ENCODE measurements at places on chromosomes 12 and 14.

GRCh38 chr14:73744175-73744867 is 30.1 kb upstream of the PNMA1 start:
- no peaks in the 10 kb centered on the region for H3K36me3 ChIP-seq
- H3K4me3 ChIP-seq, result no peak overlapping the region

- no peaks in the 10 kb centered on the region for H3K27me3 ChIP-seq
- H3K36me3 ChIP-seq, result no peaks in the 10 kb centered on the region
- DNase-seq, result no peak
Measured at GRCh38 chr14:27836386-27836785, 930.2 kb upstream of the FOXG1 start.

GRCh38 chr12:11719678-11720099 is 70.2 kb downstream of the ETV6 start:
- H3K36me3 ChIP-seq, result peaks cover 35% of the 10 kb centered on the region
- H3K4me1 ChIP-seq, result peaks cover 58% of the 10 kb centered on the region
- H3K27me3 ChIP-seq, result no peaks in the 10 kb centered on the region
- peak overlapping the region; percentile 13 for H3K4me3 ChIP-seq
- DNase-seq, result peak; percentile 51
- peak overlapping the region; percentile 82 for H3K27ac ChIP-seq

- H3K36me3 ChIP-seq, result no peaks in the 10 kb centered on the region
- no peak overlapping the region for H3K4me3 ChIP-seq
- no peak for DNase-seq
- H3K4me1 ChIP-seq, result no peaks in the 10 kb centered on the region
Measured at GRCh38 chr14:79295385-79295784, 915.9 kb downstream of the DIO2 start.

DNA sequence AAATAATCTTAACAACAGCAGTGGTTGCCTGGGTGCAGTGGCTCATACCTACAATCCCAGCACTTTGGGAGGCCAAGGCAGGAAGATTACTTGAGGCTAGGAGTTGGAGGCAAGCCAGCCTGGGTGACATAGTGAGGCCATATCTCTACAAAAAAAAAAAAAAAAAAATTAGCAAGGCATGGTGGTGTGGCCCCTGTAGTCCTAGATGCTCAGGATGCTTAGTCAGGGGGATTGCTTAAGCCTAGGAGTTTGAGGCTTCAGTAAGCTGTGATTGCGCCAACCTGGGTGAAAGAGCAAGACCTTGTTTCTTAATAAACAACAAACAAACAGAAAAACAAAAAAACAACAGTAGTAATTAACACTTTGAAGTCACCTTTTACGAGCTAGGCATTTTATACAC is 642 bp upstream of the ACSM4 start:
- no peak overlapping the region for H3K27ac ChIP-seq
- no peak overlapping the region for H3K4me3 ChIP-seq
- DNase-seq, result no peak
- H3K27me3 ChIP-seq, result peaks cover 1% of the 10 kb centered on the region

DNA sequence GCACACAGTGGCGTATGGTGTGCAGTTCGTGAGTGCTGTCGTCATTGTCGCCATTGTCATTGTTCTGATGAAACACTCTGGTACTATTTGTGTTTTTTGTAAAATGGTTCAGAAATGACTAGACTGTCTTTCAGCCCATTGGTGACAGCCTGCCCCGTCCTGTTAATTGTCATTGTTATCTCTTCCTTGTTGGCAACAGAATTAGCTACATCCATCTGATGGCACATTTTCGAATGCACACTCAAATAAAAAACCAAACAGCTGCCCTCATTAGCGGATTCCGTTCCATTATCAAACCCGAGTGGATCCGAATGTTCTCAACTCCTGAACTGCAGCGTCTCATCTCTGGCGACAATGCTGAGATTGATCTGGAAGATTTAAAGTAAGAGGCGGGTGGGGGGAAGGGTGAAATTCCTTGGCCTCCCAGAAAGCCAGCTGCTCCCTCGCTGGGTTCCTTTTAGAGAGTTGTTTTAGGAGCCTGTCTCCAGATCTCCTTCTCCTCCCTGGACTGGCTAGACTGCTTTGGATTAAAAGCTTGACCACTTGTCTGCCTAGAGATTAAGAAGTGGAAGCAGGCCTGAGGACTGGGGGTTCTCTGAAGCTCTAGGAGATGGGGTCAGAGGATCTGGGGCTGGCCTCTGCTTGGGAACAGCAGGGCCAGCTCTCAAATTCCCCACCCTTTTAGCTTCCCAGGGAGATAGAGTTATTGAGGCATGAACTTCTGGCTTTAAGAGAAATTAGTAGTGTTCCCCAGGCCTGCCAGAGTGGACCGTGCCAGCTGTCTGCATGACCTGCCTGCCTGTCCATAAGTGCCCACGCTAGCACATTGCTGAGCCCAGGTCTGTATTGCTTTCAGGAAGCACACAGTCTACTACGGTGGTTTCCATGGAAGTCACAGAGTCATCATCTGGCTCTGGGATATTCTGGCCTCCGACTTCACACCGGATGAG is 43.3 kb downstream of the MMAB start:
- H3K4me3 ChIP-seq, result peak overlapping the region; percentile 32
- peaks cover 9% of the 10 kb centered on the region for H3K27me3 ChIP-seq
- peaks cover 46% of the 10 kb centered on the region for H3K36me3 ChIP-seq
- H3K27ac ChIP-seq, result no peak overlapping the region
- DNase-seq, result no peak

DNA sequence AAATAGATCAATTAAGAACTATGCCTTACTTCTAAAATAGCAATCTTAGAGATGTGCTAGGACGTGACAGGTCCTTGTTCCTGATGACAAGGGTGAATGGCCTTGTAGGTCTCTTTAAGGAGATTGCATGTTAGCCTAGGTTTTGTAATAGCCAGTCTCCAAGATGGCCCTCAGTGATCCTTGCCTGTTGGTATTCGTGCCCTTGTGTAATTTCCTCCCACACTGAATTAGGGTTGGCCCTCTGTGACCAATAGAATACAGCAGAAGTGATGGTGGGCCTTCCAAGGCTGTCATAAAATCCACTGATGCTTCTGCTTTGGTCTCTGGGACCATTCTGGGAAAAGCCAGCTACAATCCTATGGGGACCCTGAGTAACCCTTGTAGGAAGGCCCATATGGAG is 38.2 kb upstream of the SNX6 start:
- no peaks in the 10 kb centered on the region for H3K4me1 ChIP-seq
- no peaks in the 10 kb centered on the region for H3K27me3 ChIP-seq
- no peaks in the 10 kb centered on the region for H3K36me3 ChIP-seq

- no peak overlapping the region for H3K4me3 ChIP-seq
- H3K27me3 ChIP-seq, result peaks cover 6% of the 10 kb centered on the region
- H3K27ac ChIP-seq, result no peak overlapping the region
- no peak for DNase-seq
- H3K36me3 ChIP-seq, result no peaks in the 10 kb centered on the region
- H3K4me1 ChIP-seq, result no peaks in the 10 kb centered on the region
Measured at GRCh38 chr14:95198320-95198719, 41.0 kb upstream of the DICER1 start.

GRCh38 chr12:18045446-18045992 is 44.5 kb downstream of the RERGL start:
- no peak for DNase-seq
- no peaks in the 10 kb centered on the region for H3K27me3 ChIP-seq
- H3K27ac ChIP-seq, result no peak overlapping the region
- no peaks in the 10 kb centered on the region for H3K4me1 ChIP-seq
- no peaks in the 10 kb centered on the region for H3K36me3 ChIP-seq
